Stimulated activated CD4-positive, alpha-beta T cell treated with anti-CD3 and anti-CD28 coated beads, Interleukin-1b, Interleukin-23, amount 100 ng/mL, for 1 hour (primary cell): ENCODE measurements at places on chromosomes 3 and 15.
A peak's percentile ranks its signal among the peaks of the same experiment; 100 is the strongest.

- peak; percentile 2 for DNase-seq
These were observed 36.3 kb upstream of the FBXL22 start for GRCh38 chr15:63560741-63561448.

GRCh38 chr3:127044996-127045395 lies 62.1 kb downstream of the PLXNA1 start:
- DNase-seq, result no peak

- DNase-seq, result no peak
These were observed 430.4 kb downstream of the RBMS3 start for GRCh38 chr3:29711255-29711771.

DNA sequence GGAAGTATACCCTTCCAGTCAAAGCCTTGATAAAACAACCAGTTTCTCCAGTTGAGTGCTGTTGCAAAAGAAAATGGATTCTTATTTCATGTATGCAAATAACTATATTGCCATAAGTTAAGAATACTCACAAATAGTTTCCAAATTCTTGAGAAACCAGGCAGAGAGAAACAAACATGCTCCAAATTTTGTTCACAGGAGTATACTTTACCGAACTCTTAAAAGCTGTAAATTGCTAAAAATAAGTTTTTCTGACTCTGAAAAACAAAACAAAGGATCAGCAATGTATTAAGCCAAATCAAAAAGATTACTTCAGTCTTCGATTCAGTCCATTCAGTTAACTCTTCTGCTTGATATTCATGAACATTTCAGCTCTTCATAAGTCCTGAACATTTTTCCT lies 646.5 kb downstream of the MCTP2 start:
- DNase-seq, result no peak

DNA sequence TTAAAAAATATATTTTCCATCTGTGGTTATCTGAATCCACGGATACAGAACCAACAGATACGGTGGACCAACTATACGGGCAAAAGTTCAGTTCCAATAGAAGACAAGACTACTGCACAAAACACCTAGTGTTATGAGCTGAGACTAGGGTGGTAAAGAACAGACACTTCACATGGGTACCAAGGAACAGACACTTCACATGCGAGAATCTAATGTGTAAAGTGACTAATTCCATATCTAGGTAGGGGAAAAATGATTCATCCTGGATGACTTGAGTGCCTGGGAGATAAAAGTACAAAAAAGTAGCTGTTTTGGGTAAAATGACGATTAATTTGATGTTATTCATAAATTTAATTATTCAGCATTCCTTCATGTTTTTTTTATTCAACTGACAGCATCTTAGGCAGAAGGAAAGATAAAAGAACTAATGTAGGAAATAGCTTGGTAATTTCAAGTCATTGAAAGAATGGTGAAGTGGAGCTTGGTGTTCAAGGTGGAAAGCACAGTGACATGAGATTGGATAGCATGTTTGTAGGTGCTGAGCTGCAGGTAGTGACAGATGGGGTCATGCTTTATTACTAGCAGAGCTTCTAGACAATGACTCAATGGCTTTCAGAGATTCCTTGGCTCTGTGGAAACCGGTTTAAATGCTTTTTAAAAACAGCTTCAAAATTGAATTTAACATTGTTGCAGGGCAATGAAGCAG lies 5.2 kb downstream of the CD200 start:
- no peak for DNase-seq

GRCh38 chr15:29569533-29570092 lies 252.7 kb downstream of the TJP1 start:
- no peak for DNase-seq

GRCh38 chr3:157631478-157631877 lies 128.3 kb upstream of the VEPH1 start:
- DNase-seq, result no peak
